ENCODE measurements at places on chromosomes 5 and 9.

- DNase-seq, result no peak
Observed at GRCh38 chr5:119828541-119828940, 199.2 kb downstream of the FAM170A start.

DNA sequence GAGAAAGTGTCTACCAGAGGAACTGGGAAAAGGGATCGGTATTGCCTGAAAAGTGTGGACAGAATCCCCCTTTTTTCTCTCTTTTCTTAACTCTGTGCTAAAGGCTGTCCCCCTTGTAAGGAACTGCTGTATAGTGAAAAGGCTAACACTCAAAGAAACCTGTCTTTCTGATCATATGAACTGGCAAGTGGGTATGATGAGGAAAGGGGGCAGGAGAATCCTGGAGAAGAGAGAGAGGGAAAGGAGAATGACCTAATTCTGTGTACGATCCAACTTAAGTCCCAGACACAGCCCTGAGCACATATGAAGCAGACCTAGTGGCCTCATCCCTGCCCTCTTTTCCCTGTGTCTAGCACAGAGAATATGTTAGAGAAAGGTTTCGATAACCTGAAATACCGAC, 967 bp downstream of the ANKRD31 start:
- no peak for DNase-seq

GRCh38 chr5:119681734-119682133, 52.4 kb downstream of the FAM170A start:
- no peak for DNase-seq

GRCh38 chr5:33964132-33964700, 20.3 kb downstream of the SLC45A2 start:
- DNase-seq, result no peak

- DNase-seq, result peak; percentile 10
Observed at GRCh38 chr9:91727316-91727861, 222.6 kb downstream of the ROR2 start.

- no peak for DNase-seq
Observed at GRCh38 chr5:31023105-31023504, 170.4 kb upstream of the CDH6 start.

GRCh38 chr9:121344184-121344583, 25.9 kb downstream of the STOM start:
- DNase-seq, result no peak

- DNase-seq, result no peak
Observed at GRCh38 chr5:149645236-149645635, 63.9 kb downstream of the ARHGEF37 start.

DNA sequence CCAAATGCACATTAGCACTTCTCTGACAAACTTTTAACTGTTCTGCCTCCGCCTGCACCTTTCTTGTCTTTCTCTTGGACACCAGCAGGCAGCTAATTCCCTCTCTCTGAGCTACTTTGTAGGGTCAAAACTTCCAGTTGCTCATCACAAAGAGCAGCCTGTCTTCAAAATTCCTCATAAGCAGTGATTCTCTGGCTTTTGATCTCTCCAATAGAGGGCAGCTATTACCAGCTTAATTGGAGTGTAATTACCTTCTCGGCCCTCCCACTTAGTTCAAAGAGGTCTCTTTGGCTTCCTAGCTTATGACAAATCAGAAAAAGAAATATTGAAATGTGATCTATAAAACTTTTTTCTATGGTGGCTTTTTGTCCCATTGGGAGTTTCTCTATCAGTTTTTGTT, 43.6 kb upstream of the RAD23B start:
- no peak for DNase-seq

DNA sequence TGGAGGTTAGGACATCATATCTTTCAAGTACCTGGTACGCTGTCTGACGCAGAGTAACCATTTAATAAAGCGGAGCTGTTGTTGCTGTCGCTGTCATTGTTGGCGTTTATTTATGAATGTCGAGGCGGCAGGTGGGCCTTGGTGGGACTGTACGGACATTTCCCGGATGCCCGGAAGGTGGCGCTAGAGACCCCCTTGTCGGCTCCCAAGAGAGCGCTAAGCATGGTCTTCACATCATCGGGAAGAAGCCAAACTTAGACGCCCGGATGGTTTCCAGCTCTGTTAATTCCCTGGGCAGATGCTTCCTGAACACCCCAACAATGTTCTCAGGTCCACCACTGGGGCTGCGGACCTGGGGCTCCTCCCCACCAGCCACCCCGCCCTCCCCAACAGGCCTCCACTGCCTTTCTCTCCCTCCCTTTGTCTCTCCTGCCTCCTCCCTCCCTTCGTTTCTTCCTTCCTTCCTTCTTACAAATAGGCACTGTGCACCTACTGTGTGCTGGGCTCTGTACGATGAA, 54.1 kb downstream of the DUSP1 start:
- peak; percentile 24 for DNase-seq

GRCh38 chr9:114898741-114899140, 31.6 kb downstream of the TNFSF8 start:
- DNase-seq, result no peak
